ENCODE measurements at places on chromosomes 12 and 14. TPM values are rescaled to one million over a fixed set of nuclear protein-coding genes. Genes with fewer than 3 reads are reported as not detected.

GRCh38 chr12:92378682-92379479 is 233.2 kb upstream of the BTG1 start:
- DNase-seq = no peak

TEX22 gene
- total RNA-seq = 2.6 TPM

TMEM19 gene
- total RNA-seq = 39.5 TPM

IFNG-AS1 gene
- total RNA-seq = not detected

GRCh38 chr14:33184587-33184986 is 245.9 kb downstream of the NPAS3 start:
- no peak for DNase-seq

- DNase-seq = no peak
These were observed 341.2 kb downstream of the C12orf75 start for GRCh38 chr12:105671720-105672119.

DNA sequence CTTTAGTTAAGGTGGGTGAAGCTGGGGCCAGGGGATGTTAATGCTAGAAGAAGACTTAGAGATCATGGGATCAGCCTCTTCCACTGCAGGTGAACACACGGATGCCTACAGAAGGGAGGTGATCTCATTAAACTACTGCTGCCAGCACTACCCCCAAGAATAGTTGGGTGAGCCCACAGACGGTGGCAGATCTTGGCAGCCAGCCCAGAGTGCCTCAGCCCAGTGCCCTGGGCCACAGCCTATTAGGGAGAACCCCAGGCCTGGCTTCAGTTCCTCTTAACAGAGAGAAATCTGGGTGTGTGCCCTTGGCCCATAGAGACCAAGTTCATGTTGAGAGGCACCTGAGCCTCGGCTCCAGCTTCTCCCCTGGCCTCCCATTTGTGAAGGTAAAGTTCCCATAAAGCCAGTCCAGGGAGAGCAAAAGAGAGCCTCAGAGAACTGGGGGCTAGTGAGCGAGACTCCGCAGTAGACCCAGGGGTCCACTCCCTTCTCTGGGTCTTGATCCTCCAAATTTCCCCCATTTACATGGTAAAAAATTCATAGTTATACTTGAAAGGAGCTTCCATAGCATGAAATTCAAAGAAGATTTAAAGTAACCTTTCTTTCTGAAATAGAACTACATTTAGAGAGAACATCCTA is 125.0 kb upstream of the CCND2 start:
- DNase-seq = no peak

IAPP gene
- not detected for total RNA-seq

TMTC1 gene
- 3.1 TPM for total RNA-seq

DNA sequence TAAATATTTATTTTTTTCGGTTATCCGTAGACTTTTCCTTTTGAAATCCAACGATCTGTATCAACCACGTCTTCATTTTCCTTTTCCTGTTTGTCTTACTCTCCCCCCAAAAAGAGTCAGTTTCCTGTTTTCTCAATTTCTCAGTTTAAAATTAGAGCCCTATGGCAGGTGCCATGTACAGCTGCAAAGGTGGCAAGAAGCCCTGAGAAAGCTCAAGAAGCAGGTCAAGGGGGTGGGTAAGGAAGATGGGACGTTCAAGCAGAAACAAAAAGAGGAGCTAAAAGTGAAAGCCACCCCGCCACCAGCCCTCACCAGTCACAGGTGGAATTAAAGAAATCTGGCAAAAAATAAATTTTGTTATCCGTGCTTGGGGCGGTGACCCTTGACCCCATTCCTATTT is 26.7 kb downstream of the SLC35E3 start:
- DNase-seq = no peak

GRCh38 chr14:30648471-30648870 is 26.4 kb downstream of the SCFD1 start:
- no peak for DNase-seq

DNA sequence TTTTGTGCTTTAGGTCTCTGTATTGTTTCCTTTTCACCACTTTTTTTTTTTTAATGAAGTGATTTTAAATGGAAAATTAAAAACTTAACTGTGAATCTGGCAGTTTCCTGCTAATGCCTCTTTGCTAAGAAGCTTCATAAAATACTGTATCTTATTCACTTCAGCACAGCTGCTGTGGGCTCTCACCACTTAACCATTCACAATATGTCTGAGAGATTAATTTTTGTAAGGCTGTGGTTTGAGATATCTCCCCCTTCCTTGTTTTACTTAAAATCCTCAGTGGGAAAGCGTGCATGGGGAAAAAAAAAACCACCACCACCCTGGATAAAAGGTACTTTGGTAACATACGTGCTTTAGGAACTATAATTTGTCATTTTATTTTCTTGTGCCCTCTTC is 115.9 kb downstream of the ETV6 start:
- no peak for DNase-seq

ERP27 gene
- 33.4 TPM for total RNA-seq

- no peak for DNase-seq
These were observed 93.2 kb upstream of the SOX5 start for GRCh38 chr12:24042651-24043050.

DNA sequence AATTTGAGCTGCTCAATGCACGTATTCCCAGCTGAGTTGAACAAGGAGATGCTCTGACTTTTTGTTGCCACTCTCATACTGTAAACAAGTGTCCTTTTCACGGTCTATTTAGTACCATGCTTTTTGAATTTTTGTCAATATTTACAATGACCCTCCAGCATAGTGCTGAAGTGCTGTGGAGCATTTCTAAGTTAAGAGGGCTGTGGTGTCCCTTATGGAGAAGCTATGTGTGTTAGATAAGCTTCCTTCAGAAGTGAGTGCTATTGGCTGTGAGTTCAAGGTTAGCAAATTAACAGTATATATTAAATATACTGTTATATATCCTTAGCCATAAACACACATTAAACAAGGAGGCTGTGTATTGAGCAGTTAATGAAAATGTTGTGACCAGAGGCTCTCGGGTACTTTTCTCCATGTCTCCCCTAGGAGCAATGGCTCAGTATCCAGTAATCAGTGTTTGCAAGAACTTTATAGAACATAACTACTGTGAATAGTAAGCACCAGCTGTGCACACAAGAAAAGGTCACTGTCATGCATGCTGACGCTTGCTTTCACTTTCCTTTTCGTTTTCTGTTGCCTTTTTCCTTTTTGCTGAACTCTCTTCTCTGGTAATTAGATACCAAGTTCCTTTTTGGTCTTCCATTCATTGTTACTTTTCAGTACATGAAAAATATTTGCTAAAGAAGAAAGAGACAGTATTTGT is 187.2 kb upstream of the NEDD1 start:
- DNase-seq = no peak

GRCh38 chr12:27610374-27610773 is 85.9 kb upstream of the REP15 start:
- DNase-seq = no peak

DNA sequence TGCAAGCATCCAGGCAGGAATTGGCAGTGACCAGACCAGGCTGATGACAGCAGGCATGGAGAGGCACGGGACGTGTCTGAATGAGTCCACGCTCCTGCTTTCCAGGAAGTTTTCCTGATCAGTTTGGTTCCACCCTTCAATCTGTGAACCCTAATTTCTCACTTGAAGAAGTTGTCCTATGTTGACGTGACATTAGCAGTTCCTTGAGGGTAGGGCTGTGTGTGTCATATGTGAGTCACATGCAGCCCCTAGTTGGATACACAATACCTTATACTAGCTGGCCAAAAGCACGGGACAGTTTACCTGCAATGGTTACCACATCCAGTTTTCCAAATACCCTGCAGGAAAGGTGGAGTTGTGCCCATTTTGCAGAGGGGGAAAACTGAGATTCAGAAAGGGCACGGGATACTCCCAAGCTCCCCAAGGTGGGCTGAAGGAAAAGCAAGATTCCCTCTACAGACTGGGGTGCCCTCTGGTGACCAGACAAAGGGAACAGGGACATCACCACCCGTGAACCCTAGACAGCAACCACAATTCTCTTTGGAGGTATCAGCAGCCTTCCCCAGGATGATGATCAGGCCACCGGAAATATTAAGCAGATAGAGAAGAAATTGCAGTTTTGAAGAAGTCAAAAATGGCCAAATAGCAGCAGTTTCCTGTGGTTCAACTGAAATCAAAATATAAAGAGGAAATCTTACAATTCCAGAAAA is 194.5 kb downstream of the PHETA1 start:
- no peak for DNase-seq

DNA sequence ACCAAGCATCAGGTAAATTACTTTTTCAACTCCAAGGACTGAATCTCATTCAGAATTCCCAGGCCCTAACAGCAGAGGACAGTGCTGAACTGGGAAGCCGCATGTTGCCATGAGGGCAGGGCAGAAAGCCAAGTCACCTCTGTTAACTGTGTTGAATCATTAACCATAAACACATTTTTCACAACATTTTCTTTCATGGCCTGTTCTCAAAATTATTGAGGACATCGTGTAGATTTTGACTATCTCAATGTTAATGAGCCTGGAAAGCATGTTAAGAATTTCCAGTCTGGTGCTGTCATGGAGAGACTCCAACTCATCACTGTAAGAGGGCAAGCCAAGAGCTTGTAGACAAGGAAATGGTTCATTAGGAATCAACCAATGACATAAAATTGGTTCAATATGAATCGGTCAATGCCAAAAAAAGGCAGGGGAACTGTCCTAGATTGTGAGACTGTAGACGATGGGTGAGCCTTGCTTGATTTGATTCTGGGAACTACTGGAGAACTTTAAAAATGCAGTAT is 33.7 kb downstream of the CPM start:
- no peak for DNase-seq

HOXC9 gene
- total RNA-seq = 7.5 TPM
